ENCODE measurements at places on chromosomes 12 and 14.
A peak's percentile ranks its signal among the peaks of the same experiment; 100 is the strongest.

GRCh38 chr12:91163116-91163515, 19.5 kb downstream of the DCN start:
- DNase-seq: no peak

DNA sequence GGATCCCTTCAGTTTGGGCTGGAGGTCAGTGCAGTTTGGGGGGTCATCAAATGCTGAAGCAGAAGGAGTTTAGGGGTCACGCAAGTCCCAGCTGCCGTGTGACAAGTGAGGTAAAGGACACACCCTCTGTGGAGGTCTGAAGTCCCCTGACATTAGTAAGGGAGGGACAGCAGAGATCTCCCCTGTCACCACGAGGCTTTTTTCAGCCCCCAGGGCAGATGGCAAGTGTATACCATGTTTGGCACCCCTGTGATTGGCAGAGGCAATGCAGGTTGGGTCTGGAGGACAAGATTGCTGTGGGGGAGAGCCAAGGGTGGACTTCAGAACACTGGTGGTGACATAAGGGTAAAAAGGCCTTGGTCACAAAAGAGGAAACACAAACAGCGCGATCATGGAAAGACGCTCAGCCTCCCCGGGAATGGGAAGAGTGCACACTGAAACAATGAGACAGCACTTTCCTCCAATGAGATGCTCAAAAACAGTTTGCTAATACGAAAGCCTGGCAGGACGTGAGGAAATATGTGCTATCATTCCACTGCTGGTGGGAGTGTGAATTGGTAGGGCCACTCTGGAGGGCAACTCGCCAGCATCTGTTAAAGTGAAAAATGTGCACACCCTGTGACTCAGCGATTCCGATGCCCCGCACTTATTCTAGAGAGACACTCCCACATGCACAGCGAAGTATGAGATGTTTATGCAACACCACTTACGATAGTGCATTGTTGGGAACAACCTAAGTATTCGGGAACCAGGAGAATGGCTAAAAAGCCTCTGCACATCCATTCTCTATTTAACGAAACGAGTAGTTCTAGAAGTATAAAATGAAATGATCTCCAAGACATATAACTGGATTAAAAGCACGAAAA, 14.4 kb upstream of the CD27 start:
- DNase-seq: peak; percentile 96

DNA sequence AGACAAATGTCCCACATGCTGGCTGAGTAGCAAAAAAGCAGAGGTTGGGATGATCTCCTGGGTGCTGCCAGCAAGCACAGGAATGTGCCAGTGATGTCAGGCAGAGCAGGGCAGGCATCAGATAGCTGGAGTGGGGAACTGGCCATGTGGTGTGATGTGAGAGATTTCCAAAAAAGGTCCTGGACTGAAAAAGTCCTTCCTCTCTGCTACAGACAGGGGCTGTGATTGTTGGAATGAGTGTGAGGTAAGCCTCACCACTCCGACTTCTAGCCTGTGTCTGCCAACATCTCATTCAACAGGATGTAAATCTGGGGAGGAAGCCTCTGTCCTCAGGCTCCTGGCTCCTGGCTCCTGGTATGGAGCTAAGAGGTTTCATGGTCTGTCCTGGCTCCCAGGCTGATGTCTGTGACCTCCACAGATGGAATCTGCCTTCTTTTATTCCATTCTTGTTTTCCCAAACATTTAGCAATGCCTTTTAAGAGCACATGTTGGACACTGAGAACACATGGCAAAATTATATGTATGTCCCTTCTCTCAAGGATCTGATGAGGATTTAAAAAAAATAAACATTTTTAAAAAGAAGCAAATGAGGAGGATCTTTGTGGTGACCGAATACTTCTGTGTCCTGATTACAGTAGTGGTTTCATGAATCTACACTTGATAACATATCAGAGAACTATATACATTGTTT, 50.1 kb upstream of the STK38L start:
- DNase-seq: no peak

DNA sequence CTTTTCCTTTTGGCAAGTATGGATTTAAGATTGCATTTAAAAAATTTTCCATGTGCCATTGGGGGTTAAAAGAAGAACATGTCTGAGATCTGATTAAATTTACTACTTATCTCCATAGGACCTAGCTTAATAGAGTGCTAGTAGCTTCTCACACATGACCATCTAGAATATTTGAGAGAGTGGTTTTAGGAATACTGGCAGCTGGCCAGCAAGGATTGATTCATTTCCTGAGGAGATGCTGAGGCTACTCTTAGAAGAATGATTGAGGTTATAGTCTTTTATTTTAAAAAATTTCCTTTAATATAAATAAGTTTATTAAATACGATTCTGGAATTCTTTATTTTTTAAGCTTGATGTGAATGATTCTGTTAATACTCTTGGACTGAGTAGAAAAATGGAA, 56.2 kb downstream of the MIPOL1 start:
- no peak for DNase-seq

- no peak for DNase-seq
These were observed 572.6 kb downstream of the SLC16A7 start for GRCh38 chr12:60168441-60168840.

GRCh38 chr14:70527501-70528105, 7.2 kb downstream of the ADAM20 start:
- no peak for DNase-seq

- DNase-seq: no peak
These were observed 85.7 kb upstream of the E2F7 start for GRCh38 chr12:77151030-77151429.

DNA sequence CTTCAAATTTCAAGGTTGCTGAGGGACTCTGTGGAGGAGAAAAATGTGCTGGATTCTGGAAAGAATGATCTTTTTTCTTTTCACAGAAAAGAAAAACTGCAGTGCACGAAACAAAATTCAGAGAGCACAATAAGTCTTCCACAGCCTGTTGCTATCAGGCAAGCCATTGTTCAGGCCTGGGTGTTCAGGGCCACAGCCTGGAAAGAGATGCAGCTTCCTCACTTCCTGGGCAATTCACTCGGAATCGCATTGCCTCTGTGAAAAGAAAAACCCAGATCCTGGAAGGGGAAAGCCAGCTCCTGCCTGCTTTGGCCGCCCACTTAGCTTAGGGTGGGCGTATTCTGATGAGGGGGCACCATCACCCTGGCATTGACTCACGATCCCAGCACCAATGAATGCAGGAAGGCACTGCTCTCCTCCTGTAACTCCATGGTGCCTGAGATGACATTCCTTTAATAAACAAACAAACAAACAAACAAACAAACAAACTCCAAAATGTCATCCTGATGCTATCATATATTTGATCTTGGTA, 863.9 kb downstream of the BCL11B start:
- DNase-seq: no peak

- DNase-seq: peak; percentile 63
These were observed 198.9 kb upstream of the SFSWAP start for GRCh38 chr12:131511803-131512561.

- no peak for DNase-seq
These were observed 1891.0 kb upstream of the FLRT2 start for GRCh38 chr14:83638748-83639504.

DNA sequence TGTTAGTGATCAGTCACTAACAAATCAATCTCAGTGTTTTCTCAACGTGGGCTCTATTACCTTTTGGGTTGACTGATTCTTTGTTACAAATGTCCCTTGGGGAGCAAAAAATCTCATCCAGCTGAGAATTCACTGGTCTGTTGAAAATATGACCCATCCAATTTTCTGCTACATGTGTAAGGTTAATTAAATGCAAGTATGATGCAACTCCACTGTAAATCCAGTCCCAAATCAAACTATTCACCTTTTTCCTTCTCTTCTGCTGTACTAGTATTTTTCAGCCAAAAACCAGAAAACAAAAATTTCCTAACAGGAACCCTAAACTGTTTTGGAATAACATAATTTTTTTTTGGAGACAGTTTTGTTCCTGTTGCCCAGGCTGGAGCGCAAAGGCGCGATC, 2.2 kb downstream of the ERH start:
- no peak for DNase-seq

DNA sequence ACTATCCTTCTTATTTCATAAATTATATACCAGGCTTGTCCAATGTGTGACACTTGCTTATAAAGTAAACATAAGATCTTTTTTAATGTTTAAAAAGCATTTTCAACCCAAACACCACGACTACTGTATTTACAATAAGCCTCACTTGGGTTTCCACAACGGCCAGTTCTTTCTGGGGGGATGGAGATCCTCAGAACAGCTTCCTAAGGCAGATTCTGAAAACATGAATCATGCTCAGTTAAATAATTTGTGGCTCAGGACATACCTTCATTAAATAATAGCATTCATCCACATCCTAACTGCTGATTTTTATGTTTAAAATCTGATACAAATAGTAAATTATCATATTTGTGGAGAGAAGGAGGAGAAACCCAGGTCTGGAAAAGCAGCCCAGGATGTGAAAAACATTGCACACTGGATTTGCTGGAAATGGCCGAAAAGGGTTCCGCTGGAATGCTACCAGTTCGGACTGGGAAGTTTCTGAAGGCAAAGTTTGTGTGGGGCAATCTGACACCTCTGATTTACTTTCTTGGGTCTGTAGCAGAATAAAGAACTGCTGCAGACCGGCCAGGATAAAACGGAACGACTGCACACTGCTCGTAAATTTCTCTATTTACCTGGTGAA, 597 bp downstream of the GLT8D2 start:
- DNase-seq: no peak

DNA sequence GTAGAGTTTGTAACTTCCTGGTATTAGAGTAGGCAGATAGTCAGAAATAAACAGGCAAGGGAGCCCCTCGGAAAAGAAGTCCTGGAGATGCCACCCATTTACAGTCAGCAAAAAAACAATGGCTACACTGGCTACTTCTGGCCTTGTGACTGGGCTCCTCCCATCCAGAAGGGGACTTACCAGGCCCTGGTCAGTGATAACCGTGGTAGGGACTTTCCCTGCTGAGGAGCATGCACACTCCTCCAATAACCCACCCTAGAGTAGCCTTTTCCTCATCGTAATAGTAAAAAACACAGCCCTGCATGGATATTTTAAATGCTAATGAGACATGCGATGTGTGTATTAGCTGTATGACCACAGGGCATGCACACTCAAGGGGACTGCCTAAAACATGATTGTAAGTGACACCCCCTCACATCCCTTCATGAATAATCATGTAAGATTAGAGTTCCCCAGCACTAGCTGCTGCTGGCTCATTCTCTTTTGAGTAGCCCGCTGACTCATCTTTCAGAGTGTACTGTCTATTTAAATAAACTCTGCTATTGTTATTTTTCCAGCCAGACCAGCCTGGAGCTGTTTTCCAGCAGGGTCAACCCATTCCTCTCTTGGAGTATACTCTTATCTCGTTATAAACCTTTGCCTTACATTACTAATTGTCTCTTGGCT, 413.8 kb upstream of the TMTC1 start:
- DNase-seq: no peak

Measured in NB4 (cell line).